Renal pelvis (tissue), 12 donors: ENCODE measurements at places on chromosomes 5 and 9. TPM values are rescaled to one million over a fixed set of nuclear protein-coding genes. Genes with fewer than 3 reads are reported as not detected.

FOXE1 gene
- not detected for polyA plus RNA-seq

- no peak for DNase-seq
Observed at GRCh38 chr9:111898331-111899096, 1.9 kb downstream of the UGCG start.

NME5 gene
- 26.5 TPM for polyA plus RNA-seq

GRCh38 chr5:179798771-179799643 lies 5.2 kb downstream of the LTC4S start:
- DNase-seq, result no peak

PTGDS gene
- 87.8 TPM for polyA plus RNA-seq

RPS23 gene
- polyA plus RNA-seq, result 2,276 TPM

DNA sequence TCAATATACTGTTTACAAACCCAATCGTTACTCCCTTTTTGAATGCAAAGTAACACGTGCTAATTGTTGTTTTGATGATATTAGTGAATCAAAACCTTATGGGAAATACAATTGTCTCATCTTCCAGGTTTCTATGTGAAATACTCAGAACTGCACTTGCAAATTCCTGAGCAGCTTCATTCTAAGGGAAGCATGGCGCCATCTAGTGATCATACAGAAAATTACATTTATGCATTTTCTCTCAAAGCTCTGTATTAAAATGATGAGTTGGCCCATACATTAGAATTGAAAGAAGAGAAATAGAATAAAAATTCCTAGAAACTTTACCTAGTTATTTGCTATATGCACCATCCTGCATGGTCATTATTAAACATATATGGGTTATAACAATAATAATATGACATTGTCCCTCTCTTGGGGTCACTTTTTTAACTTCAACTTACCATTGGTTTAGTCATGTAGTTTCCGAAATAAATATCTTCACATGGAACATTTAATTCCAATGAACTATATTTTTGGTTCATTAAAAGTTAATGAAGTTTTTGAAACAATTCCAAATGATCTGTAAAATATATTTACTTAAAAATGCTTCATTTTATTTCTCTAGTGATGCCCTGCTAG lies 220.0 kb downstream of the PDE4D start:
- peak; percentile 47 for DNase-seq

DNA sequence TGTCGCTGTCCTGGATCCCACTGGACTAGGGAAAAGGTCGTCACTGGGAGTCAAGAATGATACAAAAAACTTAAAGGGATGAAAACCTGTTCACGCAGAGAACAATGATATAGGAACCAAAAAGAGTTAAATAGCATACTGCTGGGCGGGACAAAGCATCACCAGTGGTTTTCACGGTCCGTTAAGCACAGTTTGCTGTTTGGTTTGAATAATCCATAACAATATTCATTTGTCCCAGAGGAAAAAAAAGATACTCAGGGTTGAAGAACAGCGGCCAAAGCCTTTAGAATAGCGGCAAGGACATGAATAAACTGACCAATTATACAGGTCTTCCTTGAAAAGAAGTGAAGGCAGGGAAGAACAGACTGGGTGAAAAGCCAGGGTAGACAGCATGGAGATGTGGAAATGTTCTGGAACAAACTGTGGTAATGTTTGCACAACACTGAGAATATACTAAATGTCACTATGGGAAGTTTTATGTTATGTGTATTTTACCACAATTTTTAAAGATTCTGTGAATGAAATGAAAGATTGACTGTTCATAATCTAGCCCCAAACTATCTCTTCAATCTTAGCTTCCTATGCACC lies 60.8 kb downstream of the MTMR12 start:
- no peak for DNase-seq

DNA sequence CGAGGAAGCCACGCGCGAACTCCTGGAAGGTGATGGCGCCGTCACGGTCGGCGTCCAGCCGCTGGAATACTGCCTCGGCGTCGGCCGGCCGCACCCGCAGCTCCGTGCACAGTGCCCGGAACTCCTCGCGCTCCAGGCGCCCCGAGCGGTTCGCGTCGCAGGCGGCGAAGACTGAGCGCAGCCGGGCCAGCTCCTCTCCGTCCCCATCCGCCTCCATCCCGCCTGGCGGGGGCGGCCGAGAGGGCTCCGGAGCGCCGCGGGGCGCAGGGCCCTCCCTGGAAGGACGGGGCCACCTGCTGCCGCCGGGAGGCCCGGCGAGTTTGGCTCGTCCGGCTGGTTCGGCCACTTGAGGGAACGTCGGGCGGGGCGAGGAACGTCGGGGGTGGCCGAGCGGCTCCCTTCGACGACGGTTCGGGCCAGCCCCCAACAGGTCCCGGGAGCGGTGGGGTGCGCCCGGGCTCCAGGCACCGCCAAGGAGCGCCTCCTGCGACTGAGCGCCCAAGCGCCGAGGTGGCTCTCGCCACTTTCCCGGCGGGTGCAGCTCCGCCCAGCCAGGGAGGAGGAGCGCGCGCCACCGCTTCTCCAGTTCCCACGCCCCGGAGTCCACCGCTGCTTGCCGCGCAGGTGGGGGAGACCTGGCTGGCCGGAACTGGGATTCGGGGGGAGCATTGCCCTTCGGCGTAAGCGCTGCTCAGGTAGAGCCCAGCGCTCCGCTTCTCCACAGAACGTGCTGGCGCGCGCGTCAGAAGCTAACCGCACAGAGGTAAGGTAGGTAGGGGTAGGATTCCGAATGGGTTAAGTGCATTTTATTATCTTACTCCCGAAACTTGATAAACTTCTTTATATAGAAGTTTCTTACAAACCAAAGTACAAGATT lies at the start of gene RASEF:
RASEF (minus strand) TSS at position 492 of the 877 bp plus-strand sequence; CDS start at position 217, 275 bp downstream.
- peak; percentile 61 for DNase-seq

CCDC180 gene
- 23.6 TPM for polyA plus RNA-seq

HEMGN gene
- polyA plus RNA-seq, result 2.1 TPM

TLX3 gene
- polyA plus RNA-seq, result not detected

- DNase-seq, result no peak
Observed at GRCh38 chr5:149054416-149054815, 8.4 kb downstream of the SH3TC2 start.

- DNase-seq, result no peak
Observed at GRCh38 chr5:154178661-154179060, 11.9 kb upstream of the GALNT10 start.

- DNase-seq, result no peak
Observed at GRCh38 chr9:109171926-109172325, 4.9 kb upstream of the FRRS1L start.

DNA sequence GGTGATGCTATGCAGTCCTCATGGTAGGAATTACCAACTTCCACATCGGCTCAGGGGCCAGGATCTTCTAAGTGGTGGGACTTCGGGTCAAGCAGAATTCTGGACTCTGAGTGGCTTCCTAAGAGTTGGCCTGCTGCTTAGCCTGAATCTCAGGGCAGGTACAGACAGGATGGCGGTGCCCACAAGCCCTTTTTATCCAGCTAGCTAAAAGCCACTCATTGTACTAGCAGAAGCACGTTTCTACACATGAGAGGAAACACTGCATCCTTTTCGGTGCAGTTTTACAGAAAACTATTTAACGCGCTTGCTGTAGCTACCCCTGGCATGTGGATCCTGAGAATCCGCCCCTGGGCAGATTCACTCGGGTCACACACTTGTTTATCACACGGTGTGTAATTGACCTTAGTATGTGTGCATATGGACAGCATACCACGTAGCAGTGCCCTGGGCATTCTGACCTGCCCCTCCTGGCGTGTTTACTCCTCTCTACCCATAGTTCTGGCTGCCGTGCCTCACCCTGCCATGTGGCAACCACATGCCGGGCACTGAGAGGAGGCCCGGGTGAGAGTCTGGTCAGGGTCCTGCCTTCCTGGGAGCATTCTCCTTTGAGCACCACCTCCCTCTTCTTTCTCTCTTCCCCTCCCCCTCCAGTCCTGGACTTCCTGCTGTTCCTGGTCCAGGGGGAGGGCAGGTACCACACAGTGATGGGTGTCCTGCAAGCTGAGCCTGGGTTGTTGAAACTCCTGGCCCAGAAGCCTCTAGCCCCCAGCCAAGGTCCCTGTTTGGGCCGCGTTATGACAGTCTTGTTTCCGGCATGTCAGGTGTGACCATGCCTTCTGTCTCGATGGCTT lies 65.9 kb downstream of the DAB2IP start:
- DNase-seq, result no peak

MEF2C gene
- polyA plus RNA-seq, result 44.5 TPM
